Activated CD8-positive, alpha-beta T cell treated with anti-CD3 and anti-CD28 coated beads for 36 hours (primary cell): ENCODE measurements at places on chromosomes 16 and 17. TPM values are rescaled to one million over a fixed set of nuclear protein-coding genes. Genes with fewer than 3 reads are reported as not detected.

- no peak overlapping the region for H3K4me3 ChIP-seq
- peaks cover 12% of the 10 kb centered on the region for H3K36me3 ChIP-seq
- DNase-seq: peak; percentile 73
- peak overlapping the region; percentile 95 for H3K27ac ChIP-seq
- peaks cover 39% of the 10 kb centered on the region for H3K4me1 ChIP-seq
Measured at GRCh38 chr16:48608871-48609651, 919 bp downstream of the N4BP1 start.

DNA sequence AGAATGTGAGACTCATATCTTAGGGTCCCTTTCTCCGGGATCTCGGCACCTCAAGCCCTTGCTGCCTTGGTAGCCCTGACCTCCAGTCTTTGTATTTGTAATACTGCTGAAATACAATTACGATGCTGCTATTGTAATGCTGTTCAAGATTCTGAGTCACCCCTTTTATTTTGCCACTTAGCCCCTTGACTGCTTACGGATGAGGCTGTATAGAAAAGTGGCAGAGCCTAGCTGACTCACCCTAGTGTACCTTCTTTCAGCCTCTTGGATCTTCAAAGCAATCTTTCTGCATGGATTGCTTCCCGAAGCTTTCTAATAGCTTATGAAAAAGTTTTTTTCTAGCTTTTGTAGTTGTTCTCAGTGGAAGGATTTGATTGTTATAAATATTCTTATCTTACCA is 187.9 kb downstream of the KCNJ2 start:
- H3K27me3 ChIP-seq: no peaks in the 10 kb centered on the region
- H3K27ac ChIP-seq: no peak overlapping the region
- no peak overlapping the region for H3K4me3 ChIP-seq
- no peaks in the 10 kb centered on the region for H3K4me1 ChIP-seq
- no peaks in the 10 kb centered on the region for H3K36me3 ChIP-seq

- no peak for DNase-seq
- H3K36me3 ChIP-seq: peaks cover 2% of the 10 kb centered on the region
- no peaks in the 10 kb centered on the region for H3K27me3 ChIP-seq
- H3K4me1 ChIP-seq: no peaks in the 10 kb centered on the region
- no peak overlapping the region for H3K4me3 ChIP-seq
Measured at GRCh38 chr16:88526008-88526905, 43.9 kb upstream of the ZC3H18 start.

DNA sequence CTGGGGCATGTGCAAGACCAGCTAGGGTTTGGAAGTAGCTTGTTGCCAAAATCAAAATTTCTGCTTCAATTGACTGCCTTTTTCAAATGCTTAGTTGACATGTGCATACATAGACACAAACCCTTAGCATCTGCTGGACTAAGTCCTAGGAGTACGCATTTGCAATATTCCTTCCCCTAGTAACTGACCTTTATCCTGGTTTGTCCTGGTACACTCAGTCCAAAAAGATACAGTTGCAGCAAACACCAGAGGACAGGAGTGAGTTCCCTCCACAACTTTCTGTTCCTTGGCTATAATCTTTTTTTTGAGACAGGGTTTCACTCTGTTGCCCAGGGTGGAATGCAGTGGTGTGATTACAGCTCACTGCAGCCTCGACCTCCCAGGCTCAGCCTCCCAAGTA is 290.2 kb upstream of the ERCC4 start:
- DNase-seq: no peak
- no peak overlapping the region for H3K4me3 ChIP-seq
- H3K36me3 ChIP-seq: no peaks in the 10 kb centered on the region
- no peaks in the 10 kb centered on the region for H3K4me1 ChIP-seq
- no peaks in the 10 kb centered on the region for H3K27me3 ChIP-seq

DNA sequence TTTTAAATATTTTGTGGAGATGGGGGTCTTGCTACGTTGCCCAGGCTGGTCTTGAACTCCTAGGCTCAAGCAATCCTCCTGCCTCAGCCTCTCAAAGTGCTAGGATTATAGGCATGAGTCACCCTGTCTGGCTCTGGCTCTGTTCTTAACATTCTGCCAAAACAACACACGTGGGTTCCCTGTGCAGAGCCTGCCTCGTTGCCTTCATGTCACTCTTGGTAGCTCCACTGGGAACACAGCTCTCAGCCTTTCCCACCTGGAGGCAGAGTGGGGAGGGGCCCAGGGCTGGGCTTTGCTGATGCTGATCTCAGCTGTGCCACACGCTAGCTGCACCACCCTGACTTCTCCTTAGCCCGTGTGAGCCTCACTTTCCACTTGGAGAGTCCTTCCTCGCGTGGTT is 19.3 kb downstream of the CRISPLD2 start:
- H3K36me3 ChIP-seq: no peaks in the 10 kb centered on the region
- no peak overlapping the region for H3K4me3 ChIP-seq
- peaks cover 7% of the 10 kb centered on the region for H3K4me1 ChIP-seq
- peaks cover 21% of the 10 kb centered on the region for H3K27me3 ChIP-seq
- no peak for DNase-seq

DNA sequence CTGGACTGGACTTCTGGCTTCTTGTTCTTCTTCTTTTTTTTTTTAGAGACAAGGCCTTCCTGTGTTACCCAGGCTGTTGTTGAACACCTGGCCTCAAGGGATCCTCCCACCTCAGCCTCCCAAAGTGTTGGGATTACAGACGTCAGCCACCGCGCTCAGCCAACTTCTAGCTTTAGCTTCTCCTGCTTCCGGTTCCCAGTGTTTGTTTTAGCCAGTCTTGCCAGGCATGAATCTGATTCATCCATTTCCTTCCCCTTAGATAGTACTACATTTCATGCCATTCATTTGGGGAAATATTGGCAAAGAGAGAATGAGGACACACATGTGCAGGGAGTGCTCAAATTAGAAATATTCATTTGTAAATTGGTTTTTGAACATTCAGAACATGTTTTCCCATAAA is 12.1 kb upstream of the NDUFAB1 start:
- peaks cover 18% of the 10 kb centered on the region for H3K36me3 ChIP-seq
- no peak overlapping the region for H3K4me3 ChIP-seq
- H3K27ac ChIP-seq: no peak overlapping the region
- no peaks in the 10 kb centered on the region for H3K4me1 ChIP-seq

GRCh38 chr16:84924331-84925091 is 86.8 kb downstream of the ZDHHC7 start:
- H3K27me3 ChIP-seq: peaks cover 3% of the 10 kb centered on the region
- DNase-seq: no peak
- no peak overlapping the region for H3K4me3 ChIP-seq
- no peaks in the 10 kb centered on the region for H3K36me3 ChIP-seq

DNA sequence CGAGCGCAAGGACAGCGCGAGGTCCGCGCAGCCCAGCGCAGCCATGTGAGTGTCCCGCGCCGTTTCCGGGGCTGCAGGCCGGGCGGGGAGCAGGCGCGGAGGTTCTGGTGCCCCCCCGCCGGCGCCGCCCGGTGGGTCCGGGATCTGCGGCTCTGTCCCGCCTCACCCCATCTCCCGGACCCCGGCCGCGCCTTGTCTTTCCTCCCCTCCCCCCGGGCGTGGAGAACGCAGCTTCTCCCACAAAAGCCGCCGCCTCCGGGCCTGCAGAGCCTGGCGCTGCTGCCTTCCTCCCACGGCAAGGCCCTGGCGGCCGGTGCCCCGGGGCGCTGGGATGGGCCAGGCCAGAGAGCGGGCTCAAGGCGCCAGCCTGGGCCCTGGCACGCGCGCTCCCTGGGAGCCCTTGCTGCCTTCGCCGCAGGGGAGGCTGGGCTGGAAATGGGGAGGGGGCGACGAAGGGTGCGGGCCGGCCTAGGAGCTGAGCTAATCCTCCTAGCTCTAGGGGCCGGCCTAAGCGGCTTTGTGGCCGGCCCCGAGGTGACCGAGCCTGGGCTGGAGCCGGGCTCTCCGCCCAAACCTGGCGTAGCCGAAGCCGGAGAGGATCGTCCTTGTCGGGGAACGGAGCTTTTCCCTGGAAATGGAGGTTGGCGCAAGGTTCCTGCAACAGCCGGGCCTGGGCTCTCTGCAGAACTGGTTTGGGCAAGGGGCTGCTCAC is 397 bp downstream of the RIPOR1 start:
- peak; percentile 40 for DNase-seq
- H3K4me3 ChIP-seq: peak overlapping the region; percentile 68
- H3K4me1 ChIP-seq: peaks cover 15% of the 10 kb centered on the region
- peaks cover 27% of the 10 kb centered on the region for H3K27me3 ChIP-seq
- no peaks in the 10 kb centered on the region for H3K36me3 ChIP-seq
- no peak overlapping the region for H3K27ac ChIP-seq

- H3K27me3 ChIP-seq: peaks cover 26% of the 10 kb centered on the region
- no peak for DNase-seq
- H3K36me3 ChIP-seq: no peaks in the 10 kb centered on the region
- peaks cover 15% of the 10 kb centered on the region for H3K4me1 ChIP-seq
- no peak overlapping the region for H3K27ac ChIP-seq
Measured at GRCh38 chr17:38743556-38744171, 4.5 kb downstream of the PCGF2 start.

- no peaks in the 10 kb centered on the region for H3K27me3 ChIP-seq
- peak; percentile 22 for DNase-seq
- peaks cover 67% of the 10 kb centered on the region for H3K4me1 ChIP-seq
- H3K27ac ChIP-seq: peak overlapping the region; percentile 49
- H3K36me3 ChIP-seq: peaks cover 20% of the 10 kb centered on the region
- H3K4me3 ChIP-seq: no peak overlapping the region
Measured at GRCh38 chr17:75371981-75372380, 33.5 kb downstream of the GRB2 start.

- peaks cover 20% of the 10 kb centered on the region for H3K4me1 ChIP-seq
- H3K4me3 ChIP-seq: no peak overlapping the region
- no peaks in the 10 kb centered on the region for H3K27me3 ChIP-seq
Measured at GRCh38 chr17:50352072-50352692, 6.3 kb downstream of the XYLT2 start.

DNA sequence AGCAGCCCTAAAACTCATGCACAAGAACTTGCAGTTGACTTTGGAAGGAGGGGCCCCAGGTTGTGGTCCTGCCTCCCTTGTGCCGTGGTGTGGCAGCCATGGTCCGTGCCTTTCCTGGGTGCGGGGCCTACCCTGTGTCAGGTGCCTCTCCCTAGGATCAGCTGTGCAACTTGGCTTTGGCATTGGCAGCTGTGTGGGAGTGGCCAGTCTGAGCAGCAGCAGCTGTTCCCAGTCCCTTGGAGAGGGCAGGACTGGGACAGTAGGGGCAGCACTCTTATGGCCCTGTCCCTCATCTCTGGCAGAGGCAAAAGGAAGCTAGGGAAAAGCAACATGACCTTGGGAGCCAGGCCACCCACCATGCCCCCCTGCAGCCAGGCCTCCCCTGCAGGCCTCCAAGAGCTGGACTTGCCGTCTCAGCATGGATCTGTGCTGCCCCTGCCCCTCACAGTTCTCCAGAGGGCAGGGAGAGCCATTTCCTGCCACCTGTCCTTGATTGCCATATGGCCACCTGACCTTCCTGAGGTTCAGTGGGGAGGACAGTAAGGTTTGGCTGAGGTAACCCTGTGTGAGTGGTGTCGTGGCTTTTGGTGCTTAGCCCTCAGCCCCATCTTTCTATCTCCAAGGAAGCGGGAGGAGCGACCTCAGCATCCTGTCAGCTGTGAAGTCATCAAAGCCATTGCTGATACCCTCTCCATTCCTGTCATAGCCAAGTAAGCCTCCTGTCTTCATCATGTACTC is 15.5 kb upstream of the NFATC3 start:
- H3K4me1 ChIP-seq: peaks cover 59% of the 10 kb centered on the region
- peaks cover 63% of the 10 kb centered on the region for H3K36me3 ChIP-seq
- DNase-seq: peak; percentile 64
- H3K27ac ChIP-seq: peak overlapping the region; percentile 86

DNA sequence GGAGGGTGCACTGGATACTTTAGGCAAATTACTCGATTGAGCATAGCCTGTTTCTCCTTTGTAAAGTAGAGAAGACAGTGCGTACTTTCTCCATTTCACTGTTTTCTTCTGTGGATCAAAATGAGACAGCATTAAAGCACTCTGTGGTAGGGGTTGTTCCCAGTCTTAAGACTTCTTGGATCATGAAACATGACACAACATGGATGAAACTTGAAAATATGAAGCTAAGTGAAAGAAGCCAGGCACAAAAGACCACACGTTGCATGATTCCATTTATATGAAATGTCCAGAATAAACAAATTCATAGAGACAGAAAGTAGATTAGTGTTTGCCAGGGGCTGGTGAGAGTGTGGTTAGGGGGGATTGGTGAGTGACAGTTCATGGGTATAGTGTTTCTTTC is 61.8 kb upstream of the MED9 start:
- H3K4me3 ChIP-seq: no peak overlapping the region
- H3K27me3 ChIP-seq: peaks cover 1% of the 10 kb centered on the region
- H3K4me1 ChIP-seq: peaks cover 21% of the 10 kb centered on the region
- no peak overlapping the region for H3K27ac ChIP-seq
- DNase-seq: no peak

GRCh38 chr16:57029161-57030160 is 40.1 kb downstream of the NLRC5 start:
- H3K4me3 ChIP-seq: no peak overlapping the region
- H3K4me1 ChIP-seq: peaks cover 83% of the 10 kb centered on the region
- H3K27ac ChIP-seq: peak overlapping the region; percentile 70
- H3K36me3 ChIP-seq: peaks cover 82% of the 10 kb centered on the region
- H3K27me3 ChIP-seq: no peaks in the 10 kb centered on the region

- H3K27ac ChIP-seq: peak overlapping the region; percentile 40
- peaks cover 81% of the 10 kb centered on the region for H3K4me1 ChIP-seq
- H3K27me3 ChIP-seq: no peaks in the 10 kb centered on the region
Measured at GRCh38 chr17:45300060-45300751, 16.6 kb downstream of the MAP3K14 start.

DNA sequence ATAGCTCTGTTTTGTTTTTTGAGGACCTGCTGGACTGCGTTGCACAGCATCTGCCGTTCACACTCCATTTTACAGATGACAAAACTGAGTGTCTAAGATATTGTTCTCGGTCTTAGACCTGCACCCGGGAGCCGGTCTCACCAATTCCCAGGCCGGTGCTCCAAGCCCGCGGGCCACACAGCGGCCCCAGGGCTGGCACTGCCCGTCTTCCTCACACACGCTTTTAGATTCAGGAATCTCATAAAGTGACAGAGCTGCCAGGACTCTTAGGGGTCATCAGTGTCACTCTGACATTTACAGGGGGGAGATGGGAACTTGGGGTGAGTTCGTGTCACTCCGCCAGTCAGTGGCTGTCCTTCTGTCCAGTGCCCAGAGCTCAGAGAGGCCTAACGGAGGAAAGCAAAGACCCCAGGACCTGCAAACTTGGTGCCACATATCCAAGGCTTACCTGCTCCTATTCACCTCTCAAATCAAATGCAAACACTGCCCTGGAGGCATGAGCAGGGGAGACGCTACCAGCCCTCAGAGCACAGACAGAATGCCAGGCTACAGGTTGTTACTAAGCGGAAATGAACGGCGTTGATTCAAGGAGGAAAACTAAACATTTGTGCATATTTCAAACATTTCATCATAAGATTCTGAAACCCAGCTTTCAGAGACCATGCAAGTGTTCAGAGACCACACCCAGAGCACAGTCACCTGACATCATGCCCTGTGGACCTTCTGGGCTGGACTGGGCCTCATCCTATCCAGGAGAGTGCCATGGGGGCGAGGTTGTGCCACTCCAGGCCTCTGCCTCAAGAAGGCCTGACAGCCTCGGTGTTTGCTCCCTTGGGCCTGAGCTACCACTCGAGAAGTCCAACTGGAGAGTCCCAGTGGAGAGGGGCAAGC is 29.5 kb downstream of the TNFRSF13B start:
- peaks cover 3% of the 10 kb centered on the region for H3K27me3 ChIP-seq
- no peak overlapping the region for H3K27ac ChIP-seq
- no peak for DNase-seq
- no peaks in the 10 kb centered on the region for H3K4me1 ChIP-seq

The BAIAP3 gene
- 0.27 TPM for total RNA-seq

The IKZF3 gene
- total RNA-seq: 52.2 TPM

The KREMEN2 gene
- not detected for total RNA-seq

The LGALS9C gene
- not detected for total RNA-seq

The EVPLL gene
- total RNA-seq: not detected

The RAP1GAP2 gene
- 0.31 TPM for total RNA-seq

The ZSCAN10 gene
- total RNA-seq: 0.09 TPM

The RNFT1 gene
- 20.7 TPM for total RNA-seq

The SNAI3 gene
- total RNA-seq: 5.3 TPM

The FOXN1 gene
- not detected for total RNA-seq

The KRT37 gene
- not detected for total RNA-seq
